ENCODE measurements at places on chromosomes 3 and 15. TPM values are rescaled to one million over a fixed set of nuclear protein-coding genes. Genes with fewer than 3 reads are reported as not detected.

FHIT gene
- 3.9 TPM for polyA plus RNA-seq

DNA sequence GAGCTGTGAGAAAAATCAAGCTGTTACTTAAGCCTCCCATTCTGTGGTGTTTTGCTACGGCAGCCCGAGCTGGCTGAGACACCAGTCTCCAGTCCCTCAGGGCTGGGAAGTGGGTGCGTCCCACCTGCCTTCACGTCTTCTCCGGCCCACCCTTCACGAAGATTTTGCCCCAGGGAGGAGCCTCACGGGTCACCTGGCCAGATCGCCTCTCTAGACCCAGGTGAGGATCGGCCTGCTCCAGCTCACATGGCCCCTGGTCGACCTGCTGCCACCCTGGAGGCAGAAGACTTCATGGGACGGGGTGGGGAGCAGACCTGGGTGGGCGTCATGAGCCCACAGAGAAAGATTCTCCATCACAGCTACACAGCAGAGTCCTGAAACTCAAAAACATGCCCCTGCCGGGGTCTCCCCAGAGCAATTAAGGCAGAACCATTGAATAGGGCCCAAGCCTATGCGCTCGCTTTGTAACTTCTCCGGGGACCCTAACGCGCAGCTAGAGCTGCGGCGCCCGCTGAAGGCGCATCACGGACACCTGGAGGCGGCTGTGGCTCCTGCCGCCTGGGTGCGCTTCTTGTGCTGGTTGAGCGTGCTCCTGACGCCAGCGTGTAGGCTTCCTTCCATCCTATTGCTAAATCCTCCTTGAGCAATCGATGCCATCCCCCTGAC lies 92.6 kb upstream of the ALDH1A3 start:
- DNase-seq: no peak

- peak; percentile 52 for DNase-seq
Measured at GRCh38 chr15:89776274-89777072, at the start of gene MESP2. Gene MESP2, plus strand, starts transcription at chr15:89776332. Its CDS starts 26 bp downstream, at chr15:89776358.

DNA sequence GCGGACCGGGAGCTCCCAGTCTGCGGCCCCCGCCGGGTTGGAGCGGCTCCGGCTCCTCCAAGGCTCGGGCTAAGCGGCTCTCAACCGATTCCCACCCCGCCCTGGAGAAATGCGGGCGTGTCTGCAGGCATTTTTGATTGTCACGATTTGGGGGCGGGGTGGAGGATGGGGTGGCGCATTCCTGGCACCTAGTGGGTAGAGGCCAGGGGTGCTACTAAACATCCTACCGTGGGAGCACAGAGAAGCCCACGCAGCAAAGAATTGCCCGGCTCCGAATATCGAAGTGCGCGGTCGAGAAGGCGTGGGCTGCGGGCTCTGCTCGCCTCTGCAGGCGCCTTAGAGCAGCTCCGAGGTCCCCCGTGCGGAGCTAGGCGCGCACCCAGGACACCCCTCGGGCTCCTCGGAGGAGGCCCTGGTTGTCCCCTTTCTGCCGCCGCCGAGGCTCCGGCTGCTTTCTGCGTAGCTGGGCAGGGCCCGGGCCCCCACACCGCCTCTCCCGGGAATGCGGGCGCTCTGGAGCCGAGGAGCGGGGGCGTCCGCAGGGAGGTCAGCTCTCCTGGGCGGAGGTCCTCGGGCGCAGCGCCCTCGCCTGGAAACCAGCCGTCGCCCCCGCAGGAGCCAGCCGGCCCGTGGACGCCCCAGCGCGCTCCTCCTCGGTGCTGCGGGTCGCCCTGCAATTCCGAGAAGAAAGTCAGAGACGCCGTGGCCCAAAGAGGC lies 16.5 kb upstream of the LAMP3 start:
- no peak for DNase-seq

DNA sequence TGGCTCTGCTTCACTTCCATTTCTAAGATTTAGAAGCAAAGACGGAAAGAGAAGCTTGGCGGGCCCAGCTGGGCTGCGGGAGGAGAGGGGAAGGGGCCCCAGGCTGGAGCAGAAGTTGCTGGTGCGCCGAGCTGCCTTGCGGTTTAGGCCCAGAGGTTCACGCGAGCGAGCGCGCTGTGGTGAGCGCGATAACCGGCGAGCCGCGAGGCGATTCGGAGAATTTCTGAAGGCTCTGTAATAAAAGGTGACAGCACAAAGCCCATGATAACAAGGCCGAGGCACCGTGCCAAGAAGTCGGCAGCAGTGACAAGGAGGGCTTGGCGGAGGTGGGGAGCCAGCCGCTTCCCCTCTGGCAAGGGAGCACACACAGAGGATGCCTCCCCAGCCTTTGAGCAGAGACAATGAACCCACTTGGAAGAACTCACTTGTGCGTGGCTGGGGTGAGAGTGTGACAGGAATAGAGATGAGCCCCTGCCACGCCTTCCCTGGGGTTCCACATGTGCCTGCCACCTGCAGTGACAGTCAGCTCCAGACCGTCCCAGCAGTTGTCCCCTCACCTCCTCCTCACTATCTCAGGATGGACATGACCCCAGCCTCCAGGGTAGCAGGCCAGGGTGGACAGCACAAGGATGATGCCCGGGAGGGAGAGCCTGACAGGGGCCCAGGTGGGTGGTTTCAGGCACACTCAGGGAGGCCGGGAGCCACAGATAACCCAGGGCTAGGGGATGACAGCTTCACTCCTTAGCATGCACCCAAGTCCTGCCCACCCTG lies 315.2 kb downstream of the UACA start:
- DNase-seq: peak; percentile 54
